ENCODE measurements at places on chromosomes 11 and 22.

DNA sequence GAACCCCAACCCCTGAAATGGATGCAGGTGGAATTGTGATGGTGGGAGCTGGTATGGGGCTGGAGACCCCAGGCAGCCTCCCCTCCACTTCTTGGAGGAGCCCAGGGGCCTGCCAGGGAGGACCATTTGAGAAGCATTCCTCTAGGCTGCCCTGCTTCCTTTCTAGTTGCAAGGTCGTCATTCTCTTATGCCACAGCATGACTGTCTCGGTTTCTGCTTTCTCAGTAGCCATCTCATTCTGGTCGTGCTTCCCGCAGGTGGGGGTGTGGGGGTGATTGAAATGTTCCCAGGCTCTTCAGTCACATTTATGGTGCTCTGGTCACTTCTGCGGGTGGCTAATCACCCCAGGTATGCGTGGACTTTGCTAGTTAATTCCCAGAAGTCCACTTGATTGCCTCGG, 223.7 kb upstream of the TBCEL start:
- no peak for DNase-seq

GRCh38 chr22:44386386-44387035, 73.8 kb upstream of the SHISAL1 start:
- DNase-seq = no peak

GRCh38 chr22:44391481-44392445, 79.0 kb upstream of the SHISAL1 start:
- DNase-seq = no peak

DNA sequence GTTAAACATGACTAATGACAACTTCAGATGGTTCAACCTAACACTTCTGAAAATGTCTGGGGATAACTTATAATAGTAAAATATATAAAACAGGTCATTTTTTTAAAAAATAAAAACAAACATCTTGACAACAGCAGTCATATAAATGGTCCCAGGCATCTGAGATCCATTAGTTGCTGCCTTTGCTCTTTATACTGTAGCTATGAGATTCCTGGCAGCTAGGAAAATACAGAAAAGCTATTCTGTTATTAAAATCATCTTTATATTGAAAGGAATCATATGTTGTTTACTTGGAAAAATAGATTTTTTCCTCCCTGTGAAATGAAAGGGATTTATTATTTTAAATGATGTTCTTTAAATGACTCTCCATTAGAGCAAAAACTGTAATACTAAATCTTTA, 55.7 kb upstream of the DEUP1 start:
- DNase-seq = no peak

DNA sequence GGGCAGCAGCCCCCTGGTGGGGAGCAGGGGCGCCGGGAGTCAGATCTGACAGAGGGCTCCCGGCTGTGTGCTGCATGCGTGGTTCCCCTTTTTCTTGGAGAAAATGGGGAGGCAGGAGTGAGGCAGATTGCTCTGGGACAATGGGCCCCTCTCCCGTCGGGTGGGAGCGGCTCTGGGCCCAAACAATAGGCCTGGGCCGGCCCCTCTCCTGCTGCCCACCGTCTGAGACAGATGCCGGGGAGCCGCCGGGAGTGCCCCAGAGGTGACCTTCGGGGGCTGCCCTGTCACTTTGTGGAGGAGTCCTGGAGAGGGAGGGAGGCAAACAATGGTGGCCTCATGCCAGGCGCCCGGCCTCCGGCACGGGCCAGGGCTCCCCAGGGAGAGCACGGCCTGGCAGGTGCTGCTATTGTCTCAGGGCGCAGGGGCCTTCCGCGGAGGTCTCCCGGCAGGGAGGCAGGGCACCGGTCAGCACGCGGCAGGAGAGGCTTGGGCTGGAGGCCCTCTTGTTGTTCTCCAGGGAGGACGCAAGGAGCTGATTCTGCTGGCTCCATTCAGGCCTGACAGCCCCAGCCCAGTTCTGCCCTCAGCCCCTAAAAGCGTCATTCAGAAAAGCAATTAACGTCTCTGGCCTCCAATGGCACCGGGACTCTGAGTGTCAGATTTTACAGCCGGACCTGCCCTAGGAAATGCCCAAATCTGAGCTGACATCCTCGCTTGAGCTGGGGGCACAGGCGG, 44.8 kb downstream of the SMIM38 start:
- DNase-seq = no peak

GRCh38 chr11:103963648-103964047, 72.8 kb upstream of the DDI1 start:
- DNase-seq = no peak

DNA sequence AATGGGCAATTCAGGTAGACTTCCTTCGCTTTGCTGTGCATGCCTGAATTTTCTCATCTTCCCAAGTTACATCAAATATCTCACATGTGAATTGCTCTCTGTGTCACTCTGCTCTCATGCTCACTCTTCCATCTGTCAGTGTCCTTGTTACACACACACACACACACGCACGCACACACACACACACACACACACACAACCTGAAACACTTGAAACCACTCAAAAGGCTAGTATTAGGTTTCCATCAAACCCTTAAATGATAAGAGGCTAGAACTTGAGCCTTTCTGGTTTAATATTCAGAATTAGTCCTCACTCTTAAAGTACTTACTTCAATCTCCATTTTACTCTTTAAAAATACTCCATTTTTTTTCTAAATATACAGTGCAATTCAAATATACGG, 282.4 kb downstream of the C11orf87 start:
- no peak for DNase-seq

DNA sequence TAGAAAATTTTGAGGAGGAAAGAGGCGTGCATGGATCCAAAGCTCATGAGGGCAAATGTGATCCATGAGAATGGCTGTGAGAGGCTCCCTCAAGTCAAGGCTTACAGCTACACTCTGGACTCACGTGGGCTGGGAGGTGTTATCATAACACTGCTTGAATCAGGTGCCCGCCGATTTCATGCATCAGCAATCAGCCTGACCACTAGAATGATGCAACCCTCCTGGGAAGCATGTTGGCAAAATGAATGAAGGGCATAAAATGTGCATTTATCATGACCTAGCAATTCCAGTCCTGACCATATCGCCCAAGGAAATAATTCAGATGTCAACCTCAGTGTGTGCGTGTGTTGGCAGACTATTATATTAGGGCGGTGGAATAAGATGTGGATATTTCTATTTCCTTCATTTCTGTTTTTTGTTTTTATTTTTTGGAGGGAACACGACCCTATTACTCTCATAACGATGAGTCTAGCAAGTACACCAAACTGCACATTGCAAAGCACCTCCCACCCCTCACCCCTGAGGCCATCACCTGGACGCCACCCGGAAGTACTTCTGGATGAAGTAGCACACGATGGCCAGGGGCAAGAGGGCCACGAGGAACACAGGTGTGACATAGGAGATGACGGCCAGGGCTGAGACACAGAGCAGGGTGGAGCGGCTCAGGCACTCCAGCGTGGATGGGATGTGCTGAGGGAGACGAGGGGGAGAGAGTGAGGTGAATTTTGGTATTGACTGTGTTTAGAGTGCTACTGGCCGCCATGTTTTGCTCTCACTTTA, 15.7 kb upstream of the KCNJ11 start:
- DNase-seq = no peak

DNA sequence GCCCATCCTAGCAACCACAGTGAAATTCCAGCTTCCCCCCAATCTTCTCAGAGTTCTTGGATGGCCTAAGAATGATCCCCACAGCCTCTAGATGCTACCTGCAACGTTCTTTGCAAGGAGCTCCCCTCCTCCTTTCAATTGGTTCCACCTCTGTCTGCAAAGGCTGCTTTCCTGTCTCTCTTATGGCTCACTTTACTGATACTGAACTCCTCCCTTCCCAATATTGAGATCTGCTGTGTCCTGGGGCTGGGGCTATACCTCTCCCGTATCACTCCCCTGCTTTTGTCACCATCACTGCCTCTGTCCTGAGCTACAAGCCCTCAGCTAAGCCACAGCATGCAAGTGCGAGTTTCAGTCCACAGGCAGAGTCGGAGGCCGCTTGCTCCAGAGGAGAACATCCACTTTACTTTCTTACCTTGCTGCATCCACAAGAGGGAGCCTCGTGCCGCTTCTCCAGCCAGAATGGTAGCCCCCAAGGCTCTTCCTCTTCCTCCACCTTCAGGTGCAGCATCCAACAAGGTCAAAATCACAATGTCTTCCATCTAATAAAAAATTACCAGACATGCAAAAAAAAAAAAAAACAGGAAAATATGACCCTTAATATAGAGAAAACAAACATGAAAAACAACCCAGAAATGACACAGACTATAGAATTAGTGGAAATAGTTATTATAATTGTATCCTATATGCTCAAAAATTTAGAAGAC, 48.6 kb upstream of the TMEM45B start:
- peak; percentile 50 for DNase-seq

DNA sequence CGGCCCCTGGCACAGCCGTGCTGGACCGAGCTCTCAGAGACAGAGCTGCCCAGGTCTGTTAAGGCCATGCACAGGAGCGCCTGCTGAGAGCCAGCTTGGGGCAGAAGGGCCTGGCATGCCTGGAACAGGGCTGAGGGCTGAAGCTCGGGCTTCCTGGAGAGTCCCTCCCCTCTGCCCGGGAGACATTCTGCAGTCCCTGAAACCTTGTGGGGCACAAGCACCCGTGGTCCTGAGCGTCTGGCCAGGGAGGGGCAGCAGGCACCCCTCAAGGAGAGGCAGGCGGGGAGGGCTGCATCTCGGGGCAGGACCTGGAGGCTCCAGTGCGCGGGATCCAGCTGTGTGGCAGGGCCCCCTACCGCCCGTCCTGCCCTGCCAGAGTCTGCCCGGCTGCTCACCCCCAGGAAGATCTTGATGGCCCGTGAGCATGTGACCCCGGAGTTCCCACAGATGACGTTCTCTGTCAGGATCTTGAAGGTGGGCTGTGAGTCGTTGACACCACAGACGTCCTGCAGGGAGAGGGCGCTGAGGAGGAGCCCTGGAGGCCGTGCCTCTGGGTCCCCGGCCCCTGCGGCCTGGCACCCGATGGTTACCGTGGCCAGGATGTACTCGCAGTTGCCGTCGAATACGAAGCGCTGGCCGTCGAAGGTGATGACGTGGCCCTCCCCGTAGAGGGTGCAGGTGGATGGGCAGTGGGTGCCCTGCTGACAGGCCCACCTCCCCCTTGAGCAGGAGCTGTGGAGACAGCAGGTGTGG, 10.9 kb downstream of the MUC6 start:
- no peak for DNase-seq

GRCh38 chr11:132535830-132536229, 996.5 kb downstream of the OPCML start:
- no peak for DNase-seq

GRCh38 chr22:33811686-33812085, 108.6 kb downstream of the LARGE1 start:
- no peak for DNase-seq

GRCh38 chr11:124633355-124633754, 10.7 kb downstream of the TBRG1 start:
- DNase-seq = no peak

- no peak for DNase-seq
These were observed 24.6 kb upstream of the TESMIN start for GRCh38 chr11:68775951-68776388.

DNA sequence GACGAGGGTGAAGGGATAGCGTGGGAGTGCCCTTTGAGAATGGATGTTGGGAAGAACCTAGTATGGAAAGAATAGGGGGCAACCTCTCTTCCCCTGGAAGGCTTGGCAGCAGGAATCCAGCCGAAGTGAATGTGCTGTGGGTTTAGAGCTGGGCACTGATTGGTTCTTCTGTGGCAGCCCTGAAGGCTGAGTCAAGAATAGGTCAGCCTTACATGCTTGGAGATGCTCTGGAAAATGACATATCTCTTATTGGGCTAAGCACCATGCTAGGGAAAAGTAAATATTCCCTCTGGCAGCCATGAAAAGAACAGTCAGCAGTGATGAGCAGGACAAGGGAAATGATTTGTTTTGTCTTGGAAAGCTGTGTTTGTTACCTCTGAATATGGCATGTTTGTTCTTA, 149.5 kb downstream of the COMMD9 start:
- no peak for DNase-seq

GRCh38 chr11:5722622-5723021, 13.6 kb upstream of the OR56B1 start:
- no peak for DNase-seq

DNA sequence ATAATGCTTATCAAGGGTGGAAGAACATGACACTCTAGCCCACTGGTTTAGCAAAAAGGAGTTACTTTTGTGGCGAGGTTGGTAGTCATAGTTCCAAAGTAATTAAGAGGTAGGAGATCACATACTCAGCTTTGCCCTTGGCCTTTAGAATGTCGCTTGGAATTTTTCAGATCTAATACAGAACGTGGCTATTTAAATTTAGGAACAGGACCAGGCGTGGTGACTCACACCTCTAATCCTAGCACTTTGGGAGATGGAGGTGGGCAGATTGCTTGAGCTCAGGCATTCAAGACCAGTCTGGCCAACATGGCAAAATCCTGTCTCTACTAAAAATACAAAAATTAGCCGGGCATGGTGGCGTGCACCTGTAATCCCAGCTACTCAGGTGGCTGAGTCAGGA, 26.1 kb upstream of the ZNRF3 start:
- DNase-seq = no peak

DNA sequence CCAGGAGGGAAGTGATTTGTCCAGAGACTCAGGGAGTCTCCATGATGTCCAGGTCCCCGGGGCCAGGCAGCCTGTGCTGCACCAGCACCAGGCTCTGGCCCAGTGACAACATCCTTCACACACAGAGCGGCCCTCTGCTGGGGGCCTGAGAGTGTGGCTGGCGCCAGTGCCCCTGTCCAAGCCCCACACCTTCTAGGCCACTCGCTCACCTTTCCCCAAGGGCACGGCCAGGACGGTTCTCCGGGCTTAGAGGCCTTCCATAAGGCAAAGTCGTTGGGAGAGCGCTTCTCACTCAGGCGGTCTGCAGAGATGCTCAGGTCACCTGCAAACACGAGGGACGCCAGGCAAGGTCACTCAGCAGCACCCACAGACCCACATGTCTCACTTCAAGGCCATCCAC, 27.9 kb upstream of the NAP1L4 start:
- DNase-seq = no peak

GRCh38 chr11:5285703-5286340, 15.9 kb downstream of the OR51B4 start:
- DNase-seq = no peak

DNA sequence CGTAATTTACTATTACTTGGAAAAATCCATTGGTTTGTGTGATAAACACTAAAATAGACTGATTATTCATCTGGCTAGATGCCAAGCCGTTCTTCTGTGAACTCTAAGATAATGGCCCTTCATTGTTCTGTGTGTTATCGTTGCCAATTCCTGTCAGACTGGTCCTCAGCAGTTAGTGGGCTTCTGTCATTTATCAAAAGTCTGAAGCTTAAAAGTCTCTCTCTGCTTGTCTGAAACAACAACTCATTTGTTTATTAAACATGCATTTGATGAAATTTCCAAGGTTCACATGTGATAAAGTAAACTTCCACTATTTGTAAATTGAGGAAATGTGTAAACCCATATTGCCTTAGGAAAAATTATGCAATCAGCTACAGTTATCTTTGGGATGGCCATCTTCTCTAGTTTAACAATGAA, 21.1 kb upstream of the RDX start:
- no peak for DNase-seq

- DNase-seq = no peak
These were observed 380.2 kb downstream of the OR4C45 start for GRCh38 chr11:50412832-50413231.

- DNase-seq = no peak
These were observed 43.8 kb downstream of the TRMU start for GRCh38 chr22:46379066-46379930.

GRCh38 chr11:62137276-62137861, 13.6 kb downstream of the INCENP start:
- no peak for DNase-seq

- DNase-seq = no peak
These were observed 34.7 kb upstream of the SMIM38 start for GRCh38 chr11:69121021-69121420.

GRCh38 chr11:70429428-70429705, 31.0 kb downstream of the CTTN start:
- no peak for DNase-seq

GRCh38 chr11:47881145-47881544, 33.0 kb upstream of the NUP160 start:
- no peak for DNase-seq

All from activated CD4-positive, alpha-beta T cell treated with anti-CD3 and anti-CD28 coated beads for 36 hours (primary cell).